ENCODE measurements at places on chromosomes 16 and 17.

DNA sequence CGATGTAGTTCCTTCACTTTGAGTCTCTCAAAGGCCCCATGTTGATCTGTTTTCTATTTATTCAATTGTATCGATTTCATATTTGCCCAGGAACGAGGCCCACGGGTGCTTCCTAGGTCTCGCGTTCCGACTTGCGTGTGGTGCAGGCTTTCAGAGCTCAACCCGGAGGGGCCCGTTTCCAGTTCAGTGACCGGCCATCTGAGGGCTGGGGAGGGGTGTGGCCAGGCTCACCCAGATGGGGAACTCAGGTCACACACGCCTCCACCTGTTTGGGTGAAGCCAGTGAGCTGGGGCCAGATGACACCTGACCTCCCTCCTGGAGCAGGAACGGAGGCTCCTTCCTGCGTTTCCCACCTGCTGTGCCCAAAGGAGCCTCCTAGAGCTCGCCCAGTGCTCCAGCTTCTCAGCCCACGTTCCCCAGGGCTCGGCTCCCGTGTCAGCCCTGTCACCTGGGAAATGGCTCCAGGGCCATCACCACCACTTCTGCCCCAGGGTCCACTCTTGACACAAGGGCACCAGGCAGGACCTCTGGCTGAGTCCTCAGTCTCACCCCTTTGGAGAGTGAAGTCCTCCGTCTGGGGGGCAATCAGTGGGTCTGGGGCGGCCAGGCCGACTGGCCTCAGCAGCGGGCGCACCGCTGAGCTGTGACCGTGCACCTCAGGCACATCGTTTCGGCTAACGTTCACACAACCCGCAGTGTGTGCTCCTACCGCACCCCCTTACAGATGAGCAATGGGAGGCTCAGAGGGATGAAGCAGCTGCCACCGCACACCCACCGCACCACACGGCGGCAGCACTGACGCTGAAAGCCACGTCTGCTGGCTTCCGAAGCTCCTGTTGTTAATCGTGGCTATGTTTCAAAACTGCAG lies 18.0 kb downstream of the FOXF1 start:
- DNase-seq, result no peak

DNA sequence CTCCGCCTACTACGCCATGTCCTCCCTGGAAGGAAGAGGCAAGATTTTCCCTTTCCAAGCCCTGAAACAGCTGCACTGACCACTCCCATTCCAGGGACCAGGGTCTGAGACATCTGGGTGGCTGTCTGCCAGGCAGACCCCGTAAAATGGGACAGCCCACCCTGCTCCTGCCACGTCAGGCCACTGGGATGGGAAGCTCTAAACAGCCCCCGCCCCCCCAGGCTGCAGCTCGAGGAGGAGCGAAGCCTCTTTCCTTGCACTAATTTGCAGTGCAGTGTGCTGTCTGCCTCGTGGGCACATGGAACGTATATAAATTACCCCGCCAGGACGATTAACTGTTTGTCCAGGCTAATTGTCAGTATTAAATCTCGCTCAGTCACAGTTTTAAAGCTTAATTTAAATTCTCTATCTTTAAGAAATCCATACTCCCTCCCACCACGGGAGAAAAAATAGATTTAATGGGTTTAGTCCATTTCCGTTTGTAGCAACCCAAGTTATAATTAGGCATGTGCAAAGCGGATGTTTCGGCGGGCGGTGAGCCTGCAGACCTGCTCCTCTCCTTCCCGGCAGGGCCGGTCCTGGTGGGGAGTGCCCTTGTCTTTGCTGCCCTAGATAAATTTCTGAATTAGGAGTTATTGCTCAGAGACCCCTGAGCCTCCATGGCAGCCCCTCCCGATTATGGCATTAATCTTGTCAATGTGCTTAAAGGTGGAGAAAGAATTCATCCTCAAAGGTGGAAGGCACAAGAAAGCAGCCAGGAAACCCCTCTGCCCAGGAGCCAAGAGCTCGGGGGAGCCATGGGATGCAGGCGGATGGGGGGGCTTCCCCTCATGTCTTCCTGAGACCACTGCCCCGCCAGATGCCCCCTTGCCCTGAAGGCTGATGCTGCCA lies 268.0 kb upstream of the TNRC6C start:
- no peak for DNase-seq

- DNase-seq, result no peak
Measured at GRCh38 chr16:28260193-28260592, 32.1 kb upstream of the SBK1 start.

DNA sequence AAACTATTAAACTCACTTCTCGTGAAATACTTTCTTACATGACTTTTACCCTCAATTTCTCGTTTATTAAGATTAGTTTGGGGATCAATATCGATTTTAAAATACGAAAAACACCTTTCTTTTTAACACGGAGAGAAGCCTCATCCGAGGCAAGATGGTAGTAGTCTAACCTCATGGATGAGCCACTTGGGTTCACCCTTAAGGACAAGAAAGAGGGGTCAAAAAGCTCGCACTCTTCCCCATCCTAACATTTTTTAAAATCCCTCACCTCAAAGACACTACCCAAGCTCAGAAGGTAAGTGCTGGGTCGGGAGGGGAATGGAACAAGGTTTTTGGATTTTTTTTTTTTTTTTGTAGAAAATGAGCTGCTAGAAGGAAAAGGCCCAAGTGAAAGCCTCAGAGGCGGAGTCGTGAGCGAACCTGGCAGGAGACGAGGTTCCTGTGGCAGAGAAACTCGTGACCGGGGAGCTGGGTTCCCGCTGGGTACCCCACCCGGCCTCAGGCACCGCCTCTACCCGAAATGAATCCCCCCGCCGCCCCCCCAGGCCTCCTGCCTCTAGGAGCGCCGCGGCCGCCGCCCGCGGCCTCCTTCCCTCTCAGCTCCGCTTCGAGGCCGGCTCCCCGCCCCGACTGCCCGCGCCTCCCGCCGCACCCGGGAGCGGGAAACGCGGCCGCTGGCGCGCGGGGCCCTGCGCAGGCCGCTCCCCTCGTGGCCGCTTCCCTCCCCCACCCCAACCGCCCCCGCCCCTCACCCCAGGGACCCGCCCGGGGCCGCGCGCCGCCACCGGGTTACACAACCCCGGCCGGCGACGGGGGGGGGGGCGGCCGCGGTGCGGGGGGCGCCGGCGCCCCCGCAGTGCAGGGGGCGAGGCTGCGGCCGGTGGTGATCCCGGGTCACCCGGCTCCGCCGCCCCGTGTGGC lies 1.6 kb downstream of the NUFIP2 start:
- peak; percentile 36 for DNase-seq

GRCh38 chr17:78974635-78975591 lies 4.8 kb downstream of the LGALS3BP start:
- peak; percentile 78 for DNase-seq

GRCh38 chr17:4467287-4467686 lies 31.4 kb upstream of the SPNS2 start:
- no peak for DNase-seq

- DNase-seq, result peak; percentile 52
Measured at GRCh38 chr17:48611213-48611612, 396 bp upstream of the HOXB7 start.

- no peak for DNase-seq
Measured at GRCh38 chr16:85229869-85230462, 117.7 kb upstream of the CIBAR2 start.

DNA sequence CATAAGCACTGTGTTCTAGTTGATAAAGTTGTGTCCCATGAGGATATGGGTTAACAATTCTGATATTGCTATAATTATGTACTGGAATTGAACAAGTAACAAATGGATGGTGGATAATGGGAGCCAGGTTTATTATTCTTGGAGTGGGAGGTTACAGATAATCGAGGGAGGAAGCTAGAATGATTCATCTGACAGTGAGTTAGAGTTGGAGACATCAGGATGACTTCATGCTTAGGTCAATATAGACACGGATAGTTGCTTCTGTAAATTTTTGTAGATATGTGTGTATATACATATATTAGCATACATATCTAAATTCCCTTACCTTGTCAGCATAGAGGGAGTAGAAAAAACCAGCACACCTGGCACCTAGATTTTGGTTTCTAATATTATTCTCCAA lies 293.4 kb downstream of the SHISA9 start:
- no peak for DNase-seq

- peak; percentile 70 for DNase-seq
Measured at GRCh38 chr17:40598619-40599467, 33.6 kb upstream of the CCR7 start.

DNA sequence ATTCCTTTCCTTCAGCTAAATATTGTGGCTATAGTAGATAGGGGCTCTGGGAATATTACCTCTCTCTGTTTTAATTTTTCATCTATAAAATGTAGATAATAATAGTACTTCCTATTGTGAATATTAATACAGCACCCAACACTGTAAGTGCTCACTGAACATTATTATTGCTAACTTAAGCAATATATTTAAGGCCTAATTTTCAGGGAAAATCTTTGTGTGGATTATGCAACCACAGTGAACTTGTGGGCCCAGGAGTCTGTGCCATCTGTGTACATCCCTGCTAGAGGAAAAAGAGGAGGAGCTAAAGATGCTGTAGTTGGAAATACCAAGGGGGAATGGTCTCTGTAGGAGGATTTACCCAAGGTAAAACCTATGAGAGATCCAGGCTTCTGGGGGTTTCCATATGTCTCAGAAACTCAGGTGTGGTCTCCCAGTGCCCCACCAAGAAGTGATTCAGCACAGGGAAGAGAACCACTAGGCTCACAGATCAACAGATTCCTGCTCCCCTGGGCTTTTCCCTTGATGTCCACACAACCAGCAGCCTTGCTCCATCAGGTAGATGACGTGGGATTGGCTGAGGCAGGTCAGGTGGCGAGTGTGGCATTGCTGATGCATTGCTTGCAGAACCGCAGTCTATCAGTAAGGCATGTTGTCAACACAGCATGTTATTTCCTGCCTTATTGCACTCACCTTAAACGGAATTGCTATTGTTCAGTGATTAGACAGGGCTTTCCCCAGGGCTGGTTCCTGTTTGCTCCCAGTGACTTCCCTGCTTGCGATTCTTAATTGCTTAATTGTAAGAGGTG lies 1.6 kb upstream of the N4BP1 start:
- DNase-seq, result no peak

GRCh38 chr17:54882371-54882770 lies 18.3 kb upstream of the TOM1L1 start:
- DNase-seq, result no peak

GRCh38 chr17:81422776-81423697 lies 27.8 kb downstream of the BAHCC1 start:
- peak; percentile 98 for DNase-seq

GRCh38 chr17:10019941-10020451 lies 114.9 kb upstream of the RCVRN start:
- peak; percentile 38 for DNase-seq

GRCh38 chr16:49484936-49485335 lies 111.3 kb downstream of the C16orf78 start:
- no peak for DNase-seq

DNA sequence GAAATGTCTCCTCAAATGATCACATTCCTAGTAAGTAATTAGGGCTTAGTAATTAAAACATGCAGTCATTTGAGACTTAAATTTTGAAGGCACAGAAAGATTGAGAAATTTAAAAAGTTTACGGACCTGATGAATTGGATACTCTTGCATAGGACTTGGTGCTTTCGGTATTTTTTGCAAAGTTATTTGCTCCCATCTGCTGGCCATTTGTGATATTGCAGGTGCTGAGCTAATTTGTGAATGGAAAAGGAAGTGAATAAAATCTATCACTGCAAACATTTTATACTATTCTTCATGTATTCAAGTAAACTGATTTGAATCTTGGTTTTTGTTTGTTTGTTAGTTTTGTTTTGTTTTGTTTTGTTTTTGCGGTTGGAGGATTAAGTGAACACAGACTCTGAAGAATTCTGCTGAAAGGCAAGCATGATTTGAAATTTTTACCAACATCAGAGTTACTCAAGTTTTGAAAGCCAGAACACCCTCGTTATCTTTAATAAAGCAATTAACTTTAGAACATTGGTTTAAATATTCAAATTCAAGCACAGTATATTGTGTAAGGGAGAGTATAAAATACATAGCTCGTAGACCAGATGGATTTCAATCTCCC lies 689.5 kb upstream of the RBFOX1 start:
- DNase-seq, result peak; percentile 36

DNA sequence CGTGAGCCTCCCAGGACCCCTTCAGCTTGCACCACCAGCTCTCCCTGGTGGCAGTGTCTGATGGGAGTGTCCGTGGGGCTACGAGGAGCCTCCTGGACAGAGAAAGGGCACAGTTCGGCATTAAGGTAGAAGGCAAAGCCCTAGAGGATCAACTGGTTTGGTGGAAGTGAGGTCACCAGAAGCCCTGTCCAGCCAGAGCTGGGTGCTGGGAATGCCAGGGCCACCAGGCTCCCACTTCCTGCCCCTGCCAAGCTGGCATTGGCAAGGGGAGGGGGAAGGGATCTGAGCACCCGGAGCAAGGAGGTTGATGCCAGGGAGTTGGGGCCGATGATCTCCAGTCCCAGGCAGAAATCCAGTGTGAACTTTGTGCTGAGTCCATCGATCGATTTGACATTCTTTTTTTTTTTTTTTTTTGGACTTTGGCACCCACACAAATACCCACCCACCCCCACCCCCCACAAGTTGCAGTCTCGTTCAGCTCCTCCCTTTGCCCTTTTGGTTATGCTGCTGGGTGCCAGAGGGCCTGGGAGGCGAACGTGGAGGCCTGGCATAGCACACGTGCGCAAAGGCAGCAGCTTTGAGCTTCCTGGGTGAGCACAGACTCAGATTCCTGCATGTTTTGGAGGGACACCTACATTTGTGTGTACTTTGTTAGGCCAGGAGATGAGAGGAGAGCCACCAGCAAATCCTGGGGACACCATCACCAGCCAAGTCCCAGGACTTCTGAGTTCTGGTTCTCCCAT lies 2.1 kb downstream of the NHERF1 start:
- no peak for DNase-seq

- DNase-seq, result peak; percentile 40
Measured at GRCh38 chr16:10180771-10181163, 1.5 kb downstream of the GRIN2A start.

DNA sequence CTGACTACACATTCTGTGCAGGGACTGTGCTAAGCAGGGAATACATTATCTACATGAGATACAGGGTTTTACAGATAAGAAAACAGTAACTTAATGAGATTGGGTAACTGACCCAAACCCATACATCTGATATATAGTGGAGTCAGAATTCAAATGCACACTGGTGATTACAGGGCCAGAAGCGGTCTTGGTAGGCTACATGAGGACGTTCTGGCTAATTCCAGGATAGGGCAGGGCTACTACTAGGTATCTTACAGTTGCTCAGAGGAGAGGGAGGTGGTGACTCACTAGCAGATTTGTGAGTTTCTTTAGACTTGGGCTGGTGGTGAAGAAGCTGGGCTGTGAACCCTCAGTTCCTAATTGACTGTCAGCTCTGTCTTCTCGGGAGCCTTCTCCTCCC lies 21.4 kb downstream of the TRIM16 start:
- DNase-seq, result no peak

GRCh38 chr17:27497696-27498095 lies 41.4 kb downstream of the KSR1 start:
- no peak for DNase-seq

GRCh38 chr17:66169839-66170238 lies 22.1 kb downstream of the CEP112 start:
- DNase-seq, result peak; percentile 10

GRCh38 chr16:67509016-67509415 lies 19.6 kb upstream of the RIPOR1 start:
- DNase-seq, result no peak

GRCh38 chr17:8741366-8741765 lies 3.3 kb downstream of the CCDC42 start:
- no peak for DNase-seq

All from fibroblast of skin of right biceps (primary cell).